ENCODE measurements at places on chromosomes 16 and 17.

DNA sequence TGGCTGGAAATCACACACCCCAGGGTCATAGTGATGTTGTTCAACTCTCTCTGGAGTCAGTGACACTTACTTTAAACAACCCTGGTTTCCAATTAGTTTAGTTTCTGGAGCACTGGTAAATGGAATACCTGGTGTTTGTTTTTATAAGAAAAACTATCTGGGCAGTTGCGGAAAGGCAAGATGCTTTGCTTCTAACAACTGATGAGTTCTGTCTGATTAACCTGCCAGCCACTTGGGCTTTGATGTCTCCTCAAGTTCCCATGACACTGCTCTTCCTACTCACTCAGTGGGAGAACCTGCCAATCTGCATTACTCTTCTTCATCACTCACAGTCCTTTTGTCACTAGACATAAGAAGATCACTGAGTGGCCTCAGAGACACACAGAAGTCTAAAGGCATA is 78.7 kb upstream of the MTMR4 start:
- no peak for DNase-seq

DNA sequence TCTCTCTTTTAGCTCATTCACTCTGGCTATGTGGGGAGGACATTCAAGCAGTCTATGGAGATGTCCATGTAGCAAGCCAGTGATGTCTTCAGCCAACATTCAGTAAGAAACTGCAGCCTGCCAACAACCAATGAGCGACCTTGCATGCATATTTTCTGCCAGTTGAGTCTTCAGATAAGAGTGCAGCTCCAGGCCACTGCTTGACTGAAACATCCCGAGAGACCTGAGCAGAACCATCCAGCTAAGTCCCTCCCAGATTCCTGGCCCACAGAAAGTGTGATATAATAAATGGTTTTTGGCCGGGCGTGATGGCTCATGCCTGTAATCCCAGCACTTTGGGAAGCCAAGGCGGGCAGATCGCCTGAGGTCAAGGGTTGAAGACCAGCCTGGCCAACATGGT is 10.5 kb upstream of the C17orf58 start:
- no peak for DNase-seq

- DNase-seq: no peak
Measured at GRCh38 chr16:85350146-85350728, 238.0 kb upstream of the CIBAR2 start.

DNA sequence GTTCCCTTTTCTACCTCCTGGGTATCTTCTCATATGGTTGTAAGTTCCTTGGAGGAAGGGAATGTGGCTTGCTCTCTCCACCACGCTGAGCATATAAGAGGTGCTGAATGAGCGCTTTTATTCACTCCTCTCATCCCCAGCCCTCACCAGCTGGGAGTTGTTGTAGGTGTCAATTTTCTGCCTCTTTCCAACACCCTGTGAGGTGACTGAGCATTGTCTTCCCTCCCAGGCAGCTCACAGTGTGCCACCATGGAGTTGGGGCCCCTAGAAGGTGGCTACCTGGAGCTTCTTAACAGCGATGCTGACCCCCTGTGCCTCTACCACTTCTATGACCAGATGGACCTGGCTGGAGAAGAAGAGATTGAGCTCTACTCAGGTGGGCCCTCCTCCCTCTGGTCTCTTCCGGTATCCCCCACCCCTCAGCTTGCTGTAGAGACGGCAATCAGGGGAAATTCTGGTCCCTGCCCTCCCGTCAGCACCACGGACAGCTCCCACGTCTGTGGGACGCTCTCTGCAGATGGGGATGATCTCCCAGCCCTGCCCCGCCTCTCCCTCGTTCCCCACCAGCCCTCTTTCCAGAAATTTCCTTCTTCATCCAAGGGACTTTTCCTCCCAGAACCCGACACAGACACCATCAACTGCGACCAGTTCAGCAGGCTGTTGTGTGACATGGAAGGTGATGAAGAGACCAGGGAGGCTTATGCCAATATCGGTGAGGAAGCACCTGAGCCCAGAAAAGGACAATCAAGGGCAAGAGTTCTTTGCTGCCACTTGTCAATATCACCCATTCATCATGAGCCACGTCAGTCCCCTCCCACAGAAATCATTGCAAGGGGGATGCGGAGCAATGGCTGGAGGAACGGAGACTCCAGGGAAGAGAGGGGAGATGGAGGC is 18.3 kb downstream of the CIITA start:
- DNase-seq: no peak

GRCh38 chr17:56021681-56022190 is 131.5 kb upstream of the ANKFN1 start:
- DNase-seq: no peak

DNA sequence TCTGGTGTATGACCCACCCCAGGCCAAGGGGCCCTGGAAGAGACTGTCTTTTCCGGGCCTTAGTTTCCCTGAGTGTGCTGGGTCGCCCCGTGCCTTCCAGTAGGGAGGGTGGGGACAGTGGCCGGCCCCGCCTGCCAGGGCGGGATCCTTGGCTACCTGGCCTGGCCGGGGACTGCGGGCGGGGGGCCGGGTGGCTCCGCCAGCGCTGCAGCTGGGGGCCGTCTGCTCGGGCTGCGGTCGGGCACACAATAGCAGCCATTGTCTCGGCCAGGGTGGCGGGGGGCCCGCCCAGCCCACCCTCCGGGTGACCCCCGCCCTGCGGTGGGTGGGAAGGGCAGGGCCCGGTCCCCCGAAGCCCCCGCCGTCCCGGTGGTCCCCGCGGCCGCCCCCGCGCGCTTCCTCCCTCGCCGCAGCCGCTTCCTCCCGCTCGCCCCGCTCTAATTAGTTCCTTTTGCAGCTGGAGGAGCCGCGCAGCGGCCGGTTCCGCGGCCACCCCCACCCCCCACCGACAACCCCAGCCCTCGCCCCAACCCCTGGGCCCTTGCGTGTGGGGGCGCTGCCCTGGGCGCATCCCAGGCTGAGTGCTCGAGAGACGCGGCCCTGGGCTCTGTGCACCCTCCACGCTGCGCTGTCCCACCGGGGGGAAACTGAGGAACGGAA is 11.6 kb downstream of the GLIS2 start:
- no peak for DNase-seq

DNA sequence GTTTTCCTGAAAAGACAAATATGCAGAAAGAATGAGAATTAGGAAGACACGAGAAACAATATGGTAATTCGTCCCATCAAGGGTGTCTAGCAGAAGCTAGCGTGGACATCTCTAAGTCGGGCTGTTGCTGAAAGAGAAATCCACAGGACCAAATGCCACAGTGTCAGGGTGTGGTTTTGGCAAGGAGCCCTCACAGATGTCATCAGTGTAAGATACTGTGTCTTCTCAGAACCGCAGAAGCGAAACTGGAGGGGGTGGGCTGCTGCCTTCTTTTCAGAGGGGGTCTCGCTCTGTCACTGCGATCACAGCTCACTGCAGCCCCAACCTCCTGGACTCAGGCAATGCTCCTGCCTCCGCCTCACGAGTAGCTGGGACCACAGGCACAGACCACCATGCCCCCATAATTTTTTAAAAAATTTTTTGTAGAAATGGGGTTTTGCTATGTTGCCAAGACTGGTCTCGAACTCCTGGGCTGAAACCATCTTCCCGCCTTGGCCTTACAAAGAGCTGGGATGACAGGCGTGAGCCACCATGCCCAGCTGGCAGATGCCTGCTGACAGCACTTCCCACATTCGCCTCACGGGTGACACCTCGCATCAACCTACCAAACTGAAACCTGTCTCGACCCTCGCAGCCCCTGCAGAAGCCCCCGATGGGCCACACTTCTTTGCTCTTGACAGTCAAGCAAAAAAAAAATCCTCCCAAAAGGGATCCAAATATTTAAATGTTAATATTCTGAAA is 26.2 kb downstream of the TRAP1 start:
- DNase-seq: no peak

DNA sequence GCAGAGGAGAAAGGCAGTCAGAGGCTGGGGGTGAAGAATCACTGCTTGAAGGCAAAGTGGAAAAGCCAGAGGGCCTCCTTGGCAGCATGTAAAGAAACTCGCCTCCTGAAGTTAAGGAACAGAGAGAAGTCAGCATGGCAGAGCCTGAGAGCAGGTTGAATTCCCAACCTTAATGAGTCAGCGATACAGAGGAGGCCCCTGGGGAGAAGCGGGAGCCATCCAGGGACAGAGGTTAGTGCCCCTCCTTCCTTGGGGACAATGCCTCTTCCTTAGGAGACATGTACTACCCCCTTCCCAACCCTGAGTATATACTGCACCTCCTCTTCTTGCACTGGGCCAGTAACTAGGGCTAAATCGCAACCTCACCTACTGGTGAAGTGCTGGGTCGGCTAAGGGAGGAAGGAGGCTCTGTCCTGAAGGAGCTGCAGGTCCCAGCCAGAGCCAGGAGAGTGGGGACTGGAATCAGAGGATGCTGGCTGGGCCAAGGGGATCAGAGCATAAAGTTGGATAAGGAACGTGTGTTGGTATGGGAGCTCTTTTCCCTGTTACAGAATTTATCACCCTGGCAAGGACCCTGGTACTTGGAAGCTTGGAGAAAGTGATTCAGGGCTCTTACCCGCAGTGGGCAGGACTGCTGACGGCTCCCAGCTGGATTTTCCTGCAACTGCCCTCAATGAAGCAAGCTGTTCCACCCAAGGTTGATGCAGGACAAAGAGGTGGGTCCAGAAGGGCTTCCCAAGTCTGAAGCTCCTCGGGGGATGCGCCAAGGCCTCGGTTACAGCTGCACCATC is 5.4 kb upstream of the AANAT start:
- DNase-seq: no peak

DNA sequence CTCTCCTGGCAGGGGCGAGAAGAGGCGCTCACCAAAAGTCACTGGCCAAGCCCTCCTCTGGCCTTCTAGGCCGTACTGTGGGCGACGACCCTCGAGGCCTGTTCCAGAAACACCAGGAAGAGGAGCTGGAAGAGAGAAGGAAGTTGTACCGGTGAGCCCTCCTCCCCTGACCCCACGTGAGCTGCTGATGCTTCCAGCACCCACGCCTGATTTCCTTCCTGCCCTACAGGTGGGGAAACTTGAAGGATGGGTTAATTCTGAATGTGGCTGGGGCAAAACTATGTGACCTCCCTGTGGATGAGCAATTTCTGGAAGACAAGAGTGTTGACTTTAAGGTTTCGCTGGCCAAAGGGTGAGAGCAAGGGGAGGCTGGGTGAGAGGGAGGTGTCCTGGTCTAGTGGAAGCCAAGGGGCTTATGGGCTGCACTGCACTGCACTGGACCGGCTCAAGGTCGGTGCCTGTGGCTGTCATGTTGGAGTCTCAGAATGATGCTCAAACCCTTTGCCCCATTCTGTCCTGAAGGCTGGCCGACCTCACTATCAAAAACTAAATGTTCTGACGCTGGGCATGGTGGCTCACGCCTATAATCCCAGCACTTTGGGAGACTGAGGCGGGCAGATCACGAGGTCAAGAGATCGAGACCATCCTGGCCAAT is 6.2 kb downstream of the C17orf100 start:
- no peak for DNase-seq

DNA sequence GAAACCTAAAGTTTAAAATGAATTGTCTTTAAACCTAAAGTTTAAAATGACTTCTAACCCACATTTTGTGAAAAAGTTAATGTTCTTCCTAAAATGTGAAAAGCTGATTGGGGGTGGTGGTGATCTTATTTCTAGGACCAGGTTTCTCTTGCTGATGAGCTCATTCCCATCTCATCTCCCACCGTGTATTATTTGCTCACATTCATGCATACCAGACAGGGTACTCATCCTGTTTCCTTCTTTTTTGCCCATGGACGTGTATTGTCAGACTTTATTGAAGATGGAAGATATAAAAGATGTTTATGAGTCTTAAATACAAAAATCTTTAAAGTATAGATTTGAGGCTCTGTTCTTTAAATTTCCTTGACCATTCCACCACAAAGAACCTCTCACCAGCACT is 70.1 kb upstream of the MPHOSPH6 start:
- DNase-seq: no peak

DNA sequence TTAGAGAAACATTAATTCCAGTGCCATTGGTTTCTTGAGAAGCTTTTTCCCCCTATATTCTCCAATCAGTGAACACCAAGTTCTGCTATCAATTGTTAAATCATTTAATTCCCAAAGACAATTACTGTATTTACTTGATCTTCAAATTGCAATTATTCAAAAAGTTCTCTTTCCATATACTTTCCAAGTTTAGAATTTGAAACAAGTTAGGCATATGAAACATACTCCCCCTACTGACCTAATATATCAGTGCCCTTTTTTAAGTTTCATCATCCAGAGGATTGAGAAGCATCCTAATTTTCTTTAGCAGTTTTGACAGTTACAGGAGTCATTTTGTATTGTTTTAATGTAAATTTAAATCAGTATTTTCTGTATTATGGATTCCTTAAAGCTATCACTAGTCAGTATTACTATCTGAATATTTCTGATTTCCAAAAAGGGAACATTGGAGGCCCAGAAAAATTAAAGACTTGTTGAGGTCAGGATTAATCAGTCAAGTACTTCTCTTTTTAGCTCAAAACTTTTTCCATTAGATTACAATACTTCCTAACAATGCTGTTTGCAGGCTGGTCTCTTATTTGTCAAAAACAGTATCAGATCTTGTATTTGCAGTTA is 16.3 kb downstream of the MEIOC start:
- no peak for DNase-seq

DNA sequence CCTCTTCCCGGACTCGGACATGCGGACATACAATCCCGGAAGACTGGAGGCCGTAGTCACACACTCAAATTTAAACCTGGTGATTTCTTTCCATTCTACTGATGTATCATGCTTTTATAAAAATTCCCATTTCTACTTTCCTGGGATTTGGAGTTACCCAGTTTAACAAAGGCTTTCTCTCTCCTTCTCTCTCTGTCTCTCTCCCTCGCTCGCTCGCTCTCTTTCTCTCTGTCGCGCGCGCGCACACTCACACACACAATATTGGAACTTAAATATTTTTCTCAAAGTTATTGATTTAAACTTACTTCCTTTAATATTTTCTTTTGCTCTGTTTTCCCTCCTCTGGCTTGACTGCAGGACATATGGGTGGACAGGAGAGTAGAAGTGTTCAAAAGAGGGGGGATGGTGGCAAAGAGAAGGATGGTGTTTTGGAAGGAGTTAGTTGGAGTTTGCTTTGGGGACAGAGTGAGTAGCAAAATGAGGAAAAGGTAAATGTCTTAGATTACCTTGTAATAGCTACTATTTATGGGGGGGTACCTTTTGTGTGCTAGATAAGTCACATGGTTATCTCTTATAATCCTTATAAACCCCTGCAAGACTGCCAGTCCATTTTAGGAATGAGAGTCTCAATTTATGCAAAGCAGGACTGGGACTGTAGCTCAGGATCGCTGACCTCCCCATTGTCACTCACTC is 878 bp upstream of the TRIM25 start:
- DNase-seq: no peak

DNA sequence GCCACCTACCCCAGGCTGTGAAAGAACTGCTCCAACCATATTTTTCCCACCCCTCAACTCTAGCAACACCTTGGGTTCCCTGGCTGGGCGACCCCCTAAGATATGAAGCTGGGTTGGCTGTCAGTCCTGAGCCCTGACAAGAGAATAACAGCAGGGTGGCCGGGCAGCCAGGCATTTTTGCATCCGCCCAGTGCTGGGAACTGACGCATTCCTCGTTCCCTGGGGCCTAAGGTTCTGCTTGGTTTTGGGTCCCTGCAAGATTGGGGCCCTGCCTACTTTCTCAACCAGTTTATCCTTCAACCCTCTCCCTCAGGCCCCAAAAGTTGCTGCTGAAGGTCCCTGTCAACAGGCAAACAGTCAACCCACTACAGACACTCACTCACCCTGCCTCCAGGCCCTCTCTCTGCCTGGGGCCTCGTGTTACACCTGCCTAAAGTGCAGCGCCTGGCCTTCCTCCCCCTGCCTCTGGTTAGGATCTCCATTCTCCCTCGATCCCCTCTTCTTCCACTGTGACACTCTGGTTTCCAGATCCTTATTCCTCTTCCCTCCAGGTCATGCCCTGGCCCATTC is 151.5 kb downstream of the STX8 start:
- no peak for DNase-seq
